ENCODE measurements at places on chromosomes 6 and 20.

GRCh38 chr6:71733970-71734899 lies 152.1 kb upstream of the RIMS1 start:
- DNase-seq: no peak

DNA sequence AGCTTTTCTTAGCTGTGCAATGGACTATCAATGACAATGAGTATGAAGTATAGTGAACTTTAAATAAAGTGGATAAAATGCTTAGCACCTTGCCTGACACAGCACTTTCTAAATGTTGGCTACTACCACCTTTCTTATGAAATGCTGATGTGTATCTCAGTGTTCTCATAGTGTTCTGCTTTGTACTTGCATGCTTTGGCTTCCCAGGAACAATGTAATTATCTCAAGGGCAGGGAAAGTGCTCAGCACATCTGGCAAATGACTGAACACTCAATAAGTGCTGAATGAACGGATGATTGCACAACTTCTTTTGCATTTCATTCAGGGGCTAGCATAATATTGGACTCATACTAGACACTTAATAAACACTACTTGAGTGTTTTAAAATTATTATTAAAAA lies 28.2 kb upstream of the NOX3 start:
- DNase-seq: no peak

- no peak for DNase-seq
These were observed 2.7 kb downstream of the EYA4 start for GRCh38 chr6:133243723-133244305.

- DNase-seq: no peak
These were observed 167.6 kb upstream of the KCNK16 start for GRCh38 chr6:39490108-39490507.

GRCh38 chr6:87174078-87174579 lies 18.8 kb downstream of the ZNF292 start:
- DNase-seq: no peak

DNA sequence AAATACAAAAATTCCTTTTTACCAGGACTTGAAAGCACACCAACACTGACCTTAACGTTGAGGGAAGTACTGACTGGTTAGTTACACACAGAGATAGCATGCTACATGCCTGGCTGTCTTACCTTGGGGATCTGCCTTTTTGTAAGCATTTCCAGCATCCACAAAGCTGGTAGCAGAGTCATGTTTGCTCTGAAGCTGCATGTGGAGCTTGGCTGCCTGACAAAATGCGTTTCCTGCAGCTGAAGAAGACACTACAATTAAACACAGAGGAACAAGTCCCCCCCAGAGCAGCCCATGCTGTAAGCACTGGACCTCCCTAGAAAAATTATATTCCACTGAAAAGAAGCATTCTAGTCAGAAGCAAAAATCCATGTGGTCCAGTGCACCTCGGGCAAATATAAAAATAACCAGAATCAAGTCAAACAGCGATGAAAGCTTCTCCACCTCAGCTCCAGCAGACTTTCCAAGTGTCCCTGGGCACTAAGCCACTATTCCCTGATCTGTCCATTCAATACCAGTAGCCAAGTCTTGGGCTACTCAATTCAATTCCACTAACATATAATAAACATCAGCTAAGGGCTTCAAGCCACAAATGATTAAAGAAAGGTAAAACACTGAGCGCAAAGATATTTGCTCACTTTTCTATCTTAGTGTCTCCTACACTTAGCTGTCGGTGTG lies 24.2 kb downstream of the NAPB start:
- DNase-seq: no peak

GRCh38 chr6:158040051-158040803 lies 58.6 kb downstream of the SYNJ2 start:
- DNase-seq: peak; percentile 99

DNA sequence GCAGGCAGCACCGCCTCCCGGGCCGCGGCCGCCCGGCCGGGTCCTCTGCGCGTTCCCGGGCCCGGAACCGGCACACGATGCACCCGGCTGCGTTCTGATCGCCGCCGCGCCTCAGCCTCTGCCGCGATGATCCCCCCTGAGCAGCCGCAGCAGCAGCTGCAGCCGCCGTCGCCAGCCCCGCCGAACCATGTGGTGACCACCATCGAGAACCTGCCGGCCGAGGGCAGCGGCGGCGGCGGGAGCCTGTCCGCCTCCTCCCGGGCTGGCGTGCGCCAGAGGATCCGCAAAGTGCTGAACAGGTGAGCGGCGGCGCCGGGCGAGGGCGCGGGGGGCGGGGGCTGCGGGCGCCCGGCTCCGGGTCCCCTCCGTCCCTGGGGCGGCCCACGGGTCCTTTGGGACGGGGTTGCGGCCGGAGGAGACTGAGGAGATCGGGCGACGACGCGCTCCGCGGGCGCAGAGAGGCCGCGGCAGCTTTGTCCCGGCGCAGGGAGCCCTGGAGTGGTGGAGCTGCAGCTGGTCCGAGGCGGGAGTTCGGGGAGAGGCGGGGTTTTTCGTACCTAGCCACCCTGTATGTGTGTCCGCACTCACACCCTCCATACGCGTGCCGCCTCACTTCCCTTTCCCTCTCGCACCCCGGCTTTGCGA lies 659 bp downstream of the SLC35F1 start:
- DNase-seq: peak; percentile 15

DNA sequence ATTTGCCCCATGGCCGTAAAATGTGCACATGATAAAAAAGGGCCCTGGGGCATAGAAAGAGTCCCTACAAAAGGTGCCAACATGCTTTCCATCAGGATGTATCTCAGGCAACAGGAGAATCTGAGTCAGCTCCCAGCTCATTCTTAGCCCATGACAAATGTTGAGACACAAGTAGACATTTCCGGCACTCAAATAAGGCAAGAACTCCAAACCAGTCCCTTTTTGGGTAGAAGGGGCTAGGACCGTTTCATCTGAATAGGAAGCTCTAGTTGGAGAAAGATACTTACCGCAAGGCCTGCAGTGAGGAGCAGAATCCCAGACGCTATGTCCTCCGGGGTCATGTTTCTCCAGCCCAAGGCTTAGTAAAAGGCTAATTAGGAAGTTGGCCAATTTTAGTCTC lies 261.0 kb upstream of the RIN2 start:
- DNase-seq: peak; percentile 73

DNA sequence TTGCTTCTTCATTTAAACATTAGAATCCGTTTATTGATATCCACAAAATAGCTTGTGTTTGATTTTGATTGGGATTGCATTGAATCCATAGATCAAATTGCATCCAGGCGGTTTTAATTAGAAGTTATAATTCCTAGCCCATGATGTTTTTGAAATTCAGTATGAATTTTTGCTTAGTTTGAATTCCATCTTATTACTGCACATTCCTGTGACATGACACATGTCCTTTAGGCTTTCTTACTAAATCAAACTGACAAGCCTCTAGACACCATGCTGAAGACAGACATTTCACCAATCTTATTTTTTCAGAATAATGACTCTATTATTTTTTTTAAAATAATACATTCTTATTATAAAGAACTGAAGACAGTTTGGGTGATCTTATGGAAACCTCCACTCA lies 21.4 kb upstream of the PI16 start:
- no peak for DNase-seq

- DNase-seq: no peak
These were observed 18.3 kb upstream of the GPRC6A start for GRCh38 chr6:116847227-116847626.

DNA sequence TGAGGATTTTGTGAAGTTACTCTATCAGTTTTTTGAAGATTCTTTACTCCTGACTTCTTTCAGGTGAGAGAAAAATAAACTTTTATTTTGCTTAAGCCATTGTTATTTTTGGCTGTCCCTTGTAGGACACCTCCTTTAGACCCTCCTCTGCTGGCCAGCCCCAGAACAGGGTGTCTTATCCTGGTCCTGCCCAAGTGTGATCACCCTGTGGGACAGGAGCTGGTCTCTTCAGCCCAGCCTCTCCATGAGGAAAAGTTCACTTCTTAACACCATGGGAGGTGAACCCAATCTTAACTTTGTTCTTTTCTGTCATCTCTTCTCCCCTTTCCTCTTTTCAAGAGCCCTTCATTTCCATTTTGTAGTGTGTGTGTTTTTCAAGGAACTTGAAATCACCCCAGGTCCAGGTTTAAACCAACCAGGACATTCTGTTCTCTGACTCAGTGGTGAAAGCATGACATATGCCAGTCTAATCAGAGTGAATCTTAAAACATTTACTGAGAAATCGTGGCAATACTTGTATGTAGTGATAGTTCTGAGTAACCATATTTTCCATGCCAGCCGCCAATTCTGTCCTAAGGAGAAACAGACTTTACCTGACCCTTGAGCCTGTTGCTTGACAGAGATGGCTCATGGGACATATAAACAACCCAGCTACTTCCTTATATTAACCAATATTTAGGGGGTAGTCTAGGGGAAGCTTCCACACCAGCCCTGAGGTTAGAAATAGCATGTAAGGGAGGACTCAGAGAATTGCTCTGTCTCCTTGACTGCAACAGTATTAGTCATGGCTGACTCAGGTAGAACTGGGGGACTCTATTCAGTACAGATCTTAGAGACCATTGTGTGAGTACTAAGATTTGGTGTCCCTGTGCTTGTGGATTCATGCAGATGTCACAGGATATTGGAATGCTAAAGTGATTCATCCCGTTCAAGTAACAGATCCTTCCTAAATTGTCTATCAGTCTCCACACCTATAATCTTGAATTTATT lies 48.8 kb downstream of the FLRT3 start:
- peak; percentile 5 for DNase-seq

DNA sequence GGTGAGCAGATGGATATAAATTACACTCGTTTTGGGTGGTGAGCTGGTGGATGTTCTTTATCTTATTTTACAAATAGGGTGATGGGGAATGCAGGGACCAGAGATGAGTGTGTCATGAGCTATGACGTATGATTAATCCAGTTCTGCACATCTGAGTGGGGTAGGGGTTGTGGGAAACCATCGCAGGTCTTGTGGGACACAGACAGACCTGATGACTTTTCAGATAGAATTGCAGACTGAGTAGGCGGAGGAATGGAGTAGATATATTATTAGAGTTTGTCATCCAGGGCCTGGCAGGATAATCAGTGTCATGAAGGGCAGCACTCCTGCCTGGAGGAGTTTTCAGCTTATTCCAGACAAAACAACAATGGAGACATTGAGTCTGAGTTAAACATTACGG lies 12.9 kb upstream of the DSP start:
- peak; percentile 92 for DNase-seq

- no peak for DNase-seq
These were observed 9.2 kb upstream of the MBOAT1 start for GRCh38 chr6:20221421-20221820.

- DNase-seq: no peak
These were observed 199.7 kb downstream of the TBXT start for GRCh38 chr6:165967810-165968407.

- DNase-seq: no peak
These were observed 61.8 kb upstream of the AFDN start for GRCh38 chr6:167764713-167765479.

DNA sequence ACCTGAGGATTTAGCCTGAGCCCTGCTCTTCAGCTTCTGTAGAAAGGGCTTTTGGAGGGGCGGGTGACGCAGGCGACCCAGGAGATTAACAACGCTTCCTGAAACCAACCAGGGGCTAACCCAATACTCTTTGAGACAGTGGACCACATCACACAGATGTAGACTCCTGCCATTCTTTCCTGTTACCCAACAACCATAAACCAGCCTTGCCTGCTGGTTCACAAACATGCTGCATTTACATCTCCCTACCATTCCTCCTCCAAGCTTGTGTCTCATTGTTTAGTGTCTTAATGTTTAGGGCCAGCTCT lies 28.3 kb downstream of the PPP1R16B start:
- no peak for DNase-seq

GRCh38 chr20:37526238-37526838 lies 1.3 kb downstream of the BLCAP start:
- DNase-seq: peak; percentile 62

DNA sequence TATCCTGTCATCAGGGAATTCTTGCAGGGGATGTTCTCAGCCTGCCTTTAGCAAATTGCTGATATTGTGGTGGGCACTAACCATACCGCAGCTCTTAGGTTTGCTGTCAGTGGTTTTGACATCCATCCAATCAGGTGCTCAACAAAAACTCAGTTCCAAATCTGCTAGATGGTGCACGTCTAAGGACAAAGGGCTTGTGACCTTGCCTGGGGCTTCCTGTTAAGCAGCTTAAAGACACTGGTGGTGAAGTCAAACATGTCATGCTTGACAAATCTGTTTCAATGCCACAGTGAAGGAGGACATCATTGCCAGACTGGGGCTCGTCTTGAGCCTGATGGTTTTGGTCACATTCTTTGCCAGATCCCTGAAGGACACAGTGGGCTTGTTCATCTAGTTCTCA lies 179.8 kb upstream of the NOX3 start:
- DNase-seq: no peak

DNA sequence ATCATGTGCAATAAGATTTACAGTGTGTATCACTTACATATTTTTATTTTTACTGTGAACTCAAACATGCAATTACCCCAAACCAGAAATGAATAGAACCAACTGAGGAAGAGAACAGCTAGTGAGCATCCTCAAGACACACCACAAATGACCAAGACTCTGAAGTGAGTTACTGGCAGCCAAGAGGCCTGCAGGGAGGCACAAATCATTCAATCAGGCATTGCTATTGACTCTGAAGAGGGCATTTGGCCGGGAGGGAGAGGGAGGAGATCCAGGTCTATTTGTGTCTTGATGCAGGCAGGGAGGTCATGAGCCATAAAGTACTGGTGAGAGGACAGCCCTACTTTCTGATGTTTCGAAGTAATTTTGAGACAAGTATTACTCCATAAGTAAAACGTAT lies 257.7 kb downstream of the BCKDHB start:
- no peak for DNase-seq

DNA sequence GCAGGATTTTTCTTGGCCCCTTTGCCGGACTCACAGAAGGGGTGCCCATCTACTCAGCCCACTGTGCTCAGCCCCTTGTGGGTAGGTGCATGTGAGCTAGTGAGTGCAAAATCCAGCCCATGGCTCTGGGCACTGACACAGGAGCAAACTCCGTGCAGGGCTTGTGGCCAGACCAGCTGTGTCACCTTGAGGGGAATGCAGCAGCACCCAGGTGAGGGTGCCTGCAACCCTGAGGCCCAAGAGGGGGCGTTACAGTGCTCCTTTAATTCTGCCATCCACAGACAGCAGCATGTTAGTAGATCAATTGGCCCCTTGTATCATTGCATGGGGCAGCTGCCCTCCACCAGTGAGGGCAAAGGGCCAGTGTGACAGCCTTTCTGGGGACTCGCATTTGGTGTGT lies 12.9 kb upstream of the IYD start:
- no peak for DNase-seq

GRCh38 chr6:16909658-16910360 lies 148.5 kb upstream of the ATXN1 start:
- peak; percentile 78 for DNase-seq

DNA sequence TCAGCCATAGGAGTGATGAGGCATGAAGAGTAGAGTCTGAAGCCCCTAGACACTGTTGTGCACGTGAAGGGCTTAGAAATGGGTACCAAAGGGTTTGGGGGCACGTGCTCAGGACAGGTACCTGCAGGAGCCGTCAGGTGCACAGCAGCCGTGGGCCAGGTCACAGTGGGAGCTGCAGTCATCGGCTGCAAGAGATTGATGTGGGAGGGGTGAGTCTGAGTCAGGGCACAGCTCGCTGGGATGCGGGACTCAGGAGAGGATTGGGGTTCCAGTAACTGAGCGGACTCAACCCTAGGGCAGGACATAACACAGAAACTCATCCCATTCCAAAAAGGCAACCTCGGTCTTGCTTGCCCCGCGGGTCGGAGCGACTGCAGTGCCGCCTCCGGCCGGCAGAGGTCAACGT lies 1.1 kb downstream of the DLK2 start:
- no peak for DNase-seq

Data from Daoy (cell line).